Hepatocyte (in vitro differentiated cells): ENCODE measurements at places on chromosomes 11 and 22. TPM values are rescaled to one million over a fixed set of nuclear protein-coding genes. Genes with fewer than 3 reads are reported as not detected.

The PNPLA2 gene
- 12.2 and 12.9 TPM in 2 replicates for total RNA-seq

The CAPRIN1 gene
- 189 and 217 TPM in 2 replicates for total RNA-seq

The MMP27 gene
- not detected in 2 replicates for total RNA-seq

The RIBC2 gene
- 0.48 and 0.50 TPM in 2 replicates for total RNA-seq
